ENCODE measurements at places on chromosomes 12 and 14. TPM values are rescaled to one million over a fixed set of nuclear protein-coding genes. Genes with fewer than 3 reads are reported as not detected.

Gene RBP5
- polyA plus RNA-seq = not detected

Gene RPGRIP1
- polyA plus RNA-seq = 0.14 TPM

Gene PRIM1
- polyA plus RNA-seq = 38.0 TPM

Gene RNASE3
- polyA plus RNA-seq = not detected

Gene CKAP4
- polyA plus RNA-seq = 18.8 TPM

Gene NOS1
- not detected for polyA plus RNA-seq

Gene KRT71
- not detected for polyA plus RNA-seq

Gene RNASE4
- 9.0 TPM for polyA plus RNA-seq

Gene CLEC12A
- polyA plus RNA-seq = 0.55 TPM

Gene KRT2
- not detected for polyA plus RNA-seq

Gene LRTM2
- polyA plus RNA-seq = not detected
